ENCODE measurements at places on chromosomes 7 and 10.

GRCh38 chr7:151115836-151116418, 29.7 kb downstream of the AGAP3 start:
- no peaks in the 10 kb centered on the region for H3K36me3 ChIP-seq
- H3K4me1 ChIP-seq: peaks cover 10% of the 10 kb centered on the region
- no peak overlapping the region for H3K27ac ChIP-seq
- no peaks in the 10 kb centered on the region for H3K27me3 ChIP-seq
- no peak for DNase-seq

GRCh38 chr7:150937848-150938561, 40.1 kb downstream of the KCNH2 start:
- H3K4me3 ChIP-seq: peak overlapping the region; percentile 13
- no peak for DNase-seq
- no peak overlapping the region for H3K27ac ChIP-seq
- no peaks in the 10 kb centered on the region for H3K36me3 ChIP-seq
- no peaks in the 10 kb centered on the region for H3K27me3 ChIP-seq

- H3K27ac ChIP-seq: no peak overlapping the region
- H3K4me3 ChIP-seq: no peak overlapping the region
- H3K27me3 ChIP-seq: no peaks in the 10 kb centered on the region
- H3K36me3 ChIP-seq: no peaks in the 10 kb centered on the region
Observed at GRCh38 chr7:142964502-142965246, 2.5 kb upstream of the KEL start.

GRCh38 chr10:105843786-105844185, 1202.7 kb downstream of the SORCS3 start:
- no peak overlapping the region for H3K4me3 ChIP-seq
- DNase-seq: no peak
- no peaks in the 10 kb centered on the region for H3K36me3 ChIP-seq
- H3K27me3 ChIP-seq: no peaks in the 10 kb centered on the region
- H3K27ac ChIP-seq: no peak overlapping the region

- H3K27me3 ChIP-seq: no peaks in the 10 kb centered on the region
- no peak overlapping the region for H3K4me3 ChIP-seq
- no peak overlapping the region for H3K27ac ChIP-seq
- no peaks in the 10 kb centered on the region for H3K36me3 ChIP-seq
Observed at GRCh38 chr10:14278533-14278932, 52.2 kb downstream of the FRMD4A start.

DNA sequence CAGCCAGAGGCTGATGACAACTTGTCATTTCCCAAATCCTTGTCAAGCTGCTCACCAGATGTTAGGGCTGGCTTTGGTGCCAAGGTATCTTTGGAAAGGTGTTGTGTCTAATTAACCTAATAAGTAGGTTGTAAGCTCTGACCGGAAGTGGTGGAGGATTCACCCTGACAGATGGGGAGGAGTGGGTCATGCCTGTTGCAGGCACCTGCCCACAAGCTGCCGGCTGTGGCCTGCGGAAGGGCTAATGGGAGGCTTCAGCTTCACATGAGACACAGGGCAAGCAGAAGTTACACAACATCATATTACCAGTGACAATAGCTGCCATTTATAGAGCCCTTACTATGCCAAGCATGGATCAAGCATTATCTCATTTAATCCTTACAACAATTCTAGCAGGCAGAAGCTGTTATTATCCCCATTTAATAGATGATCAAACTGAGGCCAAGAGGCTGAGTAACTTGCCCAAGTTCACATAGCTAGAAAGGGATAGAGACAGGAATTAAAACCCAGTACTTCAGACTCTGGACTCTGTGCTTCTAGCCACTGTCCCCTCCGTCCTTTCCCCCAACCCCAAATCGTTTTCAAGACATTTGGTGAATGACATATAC, 63.1 kb upstream of the DUSP5 start:
- H3K27ac ChIP-seq: no peak overlapping the region
- H3K27me3 ChIP-seq: no peaks in the 10 kb centered on the region
- H3K4me1 ChIP-seq: peaks cover 4% of the 10 kb centered on the region
- DNase-seq: no peak

DNA sequence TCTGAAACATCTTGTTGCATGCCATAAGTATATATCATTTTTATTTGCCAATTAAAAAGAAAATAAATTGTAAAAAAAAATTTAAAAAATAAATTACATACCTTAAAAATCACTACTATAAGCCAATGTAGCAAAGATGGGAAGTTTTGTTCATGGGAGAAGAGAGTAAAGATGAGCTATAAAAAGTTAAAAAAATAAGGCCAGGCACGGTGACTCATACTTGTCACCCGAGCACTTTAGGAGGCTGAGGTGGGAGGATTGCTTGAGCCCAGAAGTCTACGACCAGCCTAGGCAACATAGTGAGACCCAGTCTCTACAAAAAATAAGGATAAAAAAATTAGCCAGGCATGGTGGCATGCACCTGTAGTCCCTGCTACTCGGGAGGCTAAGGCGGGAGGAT, 8.4 kb upstream of the STK32C start:
- DNase-seq: no peak
- no peaks in the 10 kb centered on the region for H3K27me3 ChIP-seq
- no peaks in the 10 kb centered on the region for H3K4me1 ChIP-seq
- H3K36me3 ChIP-seq: no peaks in the 10 kb centered on the region
- no peak overlapping the region for H3K4me3 ChIP-seq
- no peak overlapping the region for H3K27ac ChIP-seq

DNA sequence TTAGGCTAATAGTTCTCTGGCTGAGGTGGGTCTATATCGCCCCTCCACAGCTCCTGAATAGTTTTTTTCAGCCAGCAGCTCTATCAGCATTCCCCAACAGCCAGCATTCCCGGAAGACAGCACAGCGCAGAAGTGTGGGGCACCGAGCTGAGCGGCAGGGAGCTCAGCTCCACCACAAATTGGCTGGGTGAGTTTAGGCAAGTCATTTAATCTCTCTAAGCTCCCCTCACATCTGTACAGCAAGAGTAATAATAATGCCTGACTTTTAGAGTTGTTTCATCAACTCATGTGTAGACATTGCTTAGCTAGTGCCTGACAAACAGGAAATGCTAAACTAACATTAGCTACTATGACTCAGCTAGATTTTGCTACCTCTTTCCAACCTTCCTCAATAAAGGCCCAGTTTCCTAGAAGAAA, 247.9 kb upstream of the PTN start:
- H3K4me3 ChIP-seq: no peak overlapping the region
- no peak overlapping the region for H3K27ac ChIP-seq
- H3K36me3 ChIP-seq: no peaks in the 10 kb centered on the region
- H3K27me3 ChIP-seq: no peaks in the 10 kb centered on the region
- H3K4me1 ChIP-seq: no peaks in the 10 kb centered on the region

DNA sequence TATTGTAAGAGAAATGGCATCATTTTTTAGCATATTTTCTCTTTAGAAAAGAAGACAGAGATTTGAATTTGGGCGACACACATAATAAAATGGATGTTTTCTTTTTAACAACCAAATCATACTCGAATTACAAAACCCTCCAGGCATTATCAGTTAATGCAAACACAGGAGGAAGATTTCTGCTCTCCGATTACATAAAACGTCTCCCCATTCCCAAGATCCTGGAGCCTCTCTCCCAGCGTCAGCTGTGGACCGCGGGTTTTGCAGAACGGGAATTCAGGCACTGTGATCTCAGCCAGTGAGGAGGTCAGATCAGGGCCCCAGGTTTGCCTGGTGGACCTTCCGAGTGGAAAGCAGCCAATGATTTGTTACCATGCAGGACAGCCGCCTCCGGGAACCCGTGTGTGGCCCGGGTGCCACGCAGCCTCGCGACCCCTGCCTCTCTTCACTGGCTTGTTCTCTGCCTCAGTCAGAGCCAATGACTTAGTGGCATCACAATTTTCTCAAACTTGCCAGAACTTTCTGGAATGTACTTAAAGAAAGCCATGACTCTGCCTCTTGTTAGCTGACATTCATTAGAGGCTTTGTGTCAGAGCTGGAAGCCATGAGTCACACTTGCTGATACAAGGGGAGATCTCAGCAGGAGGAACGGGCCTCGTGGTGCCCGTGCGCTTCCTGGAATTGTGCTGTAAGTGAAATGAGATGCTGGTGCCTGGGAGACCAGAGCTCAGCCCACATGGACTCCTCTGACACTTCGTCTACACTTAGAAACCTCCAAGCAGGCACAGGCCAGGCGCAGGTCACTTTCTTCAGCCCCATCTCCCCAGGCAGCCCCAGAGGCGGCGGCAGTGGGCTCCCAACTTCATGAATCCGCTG, 246.1 kb downstream of the KLF6 start:
- H3K27me3 ChIP-seq: no peaks in the 10 kb centered on the region
- DNase-seq: no peak
- H3K4me3 ChIP-seq: no peak overlapping the region
- no peak overlapping the region for H3K27ac ChIP-seq
- H3K4me1 ChIP-seq: no peaks in the 10 kb centered on the region
- H3K36me3 ChIP-seq: no peaks in the 10 kb centered on the region

DNA sequence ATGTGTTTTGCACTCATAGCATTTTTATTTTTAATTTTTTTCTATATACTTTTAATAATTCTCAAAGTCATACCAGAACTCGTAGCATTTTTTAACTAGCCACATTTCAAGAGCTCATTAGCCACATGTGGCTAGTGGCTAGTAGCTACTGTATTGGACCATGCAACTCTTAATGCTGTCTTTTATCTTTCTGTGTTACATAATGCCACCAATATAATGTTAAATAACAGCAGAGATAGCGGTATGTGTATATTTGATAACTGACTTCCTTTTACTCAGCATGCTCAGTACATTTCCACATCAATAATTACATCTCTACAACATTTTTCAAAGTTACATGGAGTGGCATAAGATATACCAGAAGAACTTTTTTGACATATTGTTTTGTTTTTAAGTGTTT, 91.4 kb downstream of the CDK13 start:
- no peak overlapping the region for H3K4me3 ChIP-seq
- H3K36me3 ChIP-seq: peaks cover 2% of the 10 kb centered on the region
- DNase-seq: no peak
- H3K27ac ChIP-seq: no peak overlapping the region
- H3K4me1 ChIP-seq: no peaks in the 10 kb centered on the region
- no peaks in the 10 kb centered on the region for H3K27me3 ChIP-seq

GRCh38 chr10:60707841-60708240, 70.4 kb upstream of the CDK1 start:
- no peak overlapping the region for H3K27ac ChIP-seq
- no peak for DNase-seq
- no peak overlapping the region for H3K4me3 ChIP-seq
- no peaks in the 10 kb centered on the region for H3K27me3 ChIP-seq
- no peaks in the 10 kb centered on the region for H3K36me3 ChIP-seq

DNA sequence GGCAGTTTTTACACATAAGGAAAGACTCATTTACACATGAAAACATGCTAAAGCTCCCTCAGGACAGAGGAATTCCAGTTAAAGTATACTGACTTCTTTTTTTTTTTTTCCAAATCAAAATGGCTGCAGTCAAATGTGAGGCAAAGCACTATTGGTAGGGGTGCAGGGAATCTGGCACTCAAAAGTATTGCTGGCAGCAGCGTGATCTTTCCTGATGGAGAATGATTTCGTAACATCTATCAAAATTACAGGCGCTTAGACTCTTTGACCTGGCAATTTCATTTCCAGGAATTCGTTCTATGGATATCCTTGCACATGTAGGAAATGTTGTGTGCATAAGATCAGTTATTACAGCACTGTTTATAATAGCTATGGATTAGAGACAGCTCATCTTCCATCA, 65.7 kb downstream of the VSTM4 start:
- no peaks in the 10 kb centered on the region for H3K4me1 ChIP-seq
- H3K36me3 ChIP-seq: no peaks in the 10 kb centered on the region
- H3K4me3 ChIP-seq: no peak overlapping the region
- no peaks in the 10 kb centered on the region for H3K27me3 ChIP-seq
- no peak for DNase-seq

DNA sequence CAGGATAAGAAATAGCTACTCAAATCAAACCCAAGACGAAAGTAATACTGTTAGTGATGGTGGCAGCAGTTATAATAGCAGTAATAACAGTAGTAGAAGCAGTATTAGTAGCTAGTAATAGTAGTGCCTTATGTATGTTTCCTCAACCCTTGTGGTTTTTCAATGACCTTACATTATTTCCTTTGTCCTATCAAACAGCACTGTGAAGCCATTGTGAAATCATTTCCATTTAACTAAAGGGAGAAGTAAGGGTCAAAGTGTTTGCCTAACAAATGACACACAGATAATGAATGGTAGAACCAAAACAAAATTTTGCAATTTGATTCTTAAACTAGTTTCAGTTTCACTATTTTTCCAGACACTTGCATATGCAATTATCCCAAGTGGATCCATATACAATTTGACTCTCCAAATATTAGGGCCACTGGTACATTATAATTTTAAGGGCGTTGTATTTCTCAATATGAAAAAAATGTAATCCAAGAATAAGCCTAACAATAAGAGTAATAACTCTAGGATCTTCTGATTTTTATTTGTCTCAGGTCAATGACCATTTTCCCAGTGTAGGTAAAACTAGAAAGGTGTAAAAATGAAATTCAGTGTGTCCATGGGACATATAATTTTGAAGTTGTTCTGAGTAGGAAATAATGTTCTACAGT, 33.7 kb upstream of the TMEM26 start:
- H3K27me3 ChIP-seq: no peaks in the 10 kb centered on the region
- no peaks in the 10 kb centered on the region for H3K36me3 ChIP-seq
- no peak for DNase-seq
- no peaks in the 10 kb centered on the region for H3K4me1 ChIP-seq
- no peak overlapping the region for H3K27ac ChIP-seq
- no peak overlapping the region for H3K4me3 ChIP-seq

DNA sequence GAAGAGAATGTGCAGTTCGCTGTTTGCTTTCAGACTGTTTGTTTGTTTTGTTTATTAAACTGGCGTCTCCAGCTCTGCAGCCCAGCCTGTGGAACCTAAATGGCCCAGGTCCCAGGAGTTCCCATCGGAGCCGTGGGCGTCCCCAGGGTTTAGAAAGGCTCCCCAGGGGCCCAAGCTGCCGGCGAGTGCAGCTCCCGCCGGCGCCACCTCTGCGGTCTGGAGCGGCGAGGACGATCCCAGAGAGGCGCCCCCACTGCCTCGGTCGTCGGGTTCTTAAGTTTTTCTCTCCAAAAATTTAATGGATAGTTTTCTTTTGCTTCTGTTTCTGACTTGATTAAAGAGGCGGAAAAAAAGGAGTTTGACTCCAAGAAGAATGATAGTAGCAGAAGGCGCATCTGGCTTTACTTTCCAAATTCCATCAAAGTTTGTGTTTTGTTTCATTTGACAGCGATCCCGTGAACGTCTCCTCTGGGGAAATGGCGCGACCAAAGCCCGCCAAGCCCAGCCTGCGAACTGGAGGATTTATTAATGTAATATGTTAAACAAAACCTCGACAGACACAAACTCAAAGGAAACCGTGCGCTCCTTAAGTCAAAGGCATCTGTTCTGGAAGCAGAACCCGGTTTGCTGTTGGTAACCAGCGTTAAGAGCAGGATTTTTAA, 718 bp upstream of the FZD1 start:
- H3K27me3 ChIP-seq: peaks cover 10% of the 10 kb centered on the region
- peak overlapping the region; percentile 24 for H3K27ac ChIP-seq
- H3K36me3 ChIP-seq: no peaks in the 10 kb centered on the region
- H3K4me3 ChIP-seq: peak overlapping the region; percentile 27

DNA sequence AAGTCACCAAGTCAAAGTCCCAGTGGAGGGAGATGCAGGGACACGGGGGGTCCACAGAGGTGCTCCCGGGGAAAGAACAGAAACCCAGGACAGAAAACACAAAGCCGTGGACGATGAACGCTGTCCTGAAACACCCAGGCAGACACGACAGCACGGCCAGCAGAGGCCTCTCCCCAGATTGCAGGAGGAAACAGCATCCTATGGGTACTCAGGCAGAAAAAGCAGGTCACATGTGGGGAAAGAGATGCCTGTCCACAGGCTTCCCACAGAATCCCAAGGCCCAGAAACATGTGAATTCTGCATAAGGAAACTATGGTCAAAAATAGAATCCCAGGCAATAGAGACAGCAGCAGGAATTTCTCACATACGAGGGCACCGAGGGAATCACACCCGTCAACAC, 53.6 kb upstream of the ADGRA1 start:
- H3K27ac ChIP-seq: no peak overlapping the region
- H3K27me3 ChIP-seq: no peaks in the 10 kb centered on the region
- H3K4me3 ChIP-seq: no peak overlapping the region
- H3K36me3 ChIP-seq: no peaks in the 10 kb centered on the region
- DNase-seq: no peak
- no peaks in the 10 kb centered on the region for H3K4me1 ChIP-seq
